ENCODE measurements at places on chromosomes 5 and 9. TPM values are rescaled to one million over a fixed set of nuclear protein-coding genes. Genes with fewer than 3 reads are reported as not detected.

The SV2C gene
- total RNA-seq = 0.96 TPM

DNA sequence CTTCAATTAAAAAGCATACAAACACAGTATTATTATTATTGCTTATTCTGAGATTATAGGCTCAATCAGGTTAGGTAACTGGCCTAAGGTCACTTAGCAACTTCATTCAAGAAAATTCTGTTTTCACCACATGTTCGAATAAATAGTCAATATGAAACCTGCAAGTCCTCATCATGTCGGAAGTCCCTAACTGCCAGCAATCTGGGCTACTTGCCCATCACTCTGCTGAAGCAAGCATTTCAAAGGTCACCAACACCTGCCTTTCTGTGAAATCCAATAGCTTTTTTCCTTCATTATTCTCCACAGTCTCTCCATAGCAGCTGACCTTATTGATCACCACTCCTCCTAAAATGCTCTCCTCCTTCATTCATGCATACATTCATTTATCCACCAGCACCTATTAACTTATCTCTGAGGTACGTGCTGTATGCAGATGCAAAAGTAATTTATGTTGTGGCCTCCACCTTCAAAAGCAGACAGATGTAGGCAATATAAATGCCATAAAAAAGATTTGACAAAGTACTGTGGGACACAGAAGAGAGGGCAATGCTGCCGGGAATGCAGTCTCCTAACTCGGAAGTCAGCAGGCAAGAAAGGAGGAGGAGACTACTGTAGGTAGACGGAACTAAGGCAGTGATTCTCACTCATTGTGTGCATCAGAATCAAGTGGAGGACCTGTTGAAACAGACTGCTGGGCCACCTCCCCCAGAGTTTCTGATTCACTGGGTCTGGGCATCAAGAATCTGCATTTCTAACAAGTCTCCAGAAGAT lies 310.9 kb downstream of the BNC2 start:
- no peak for DNase-seq
- no peak overlapping the region for H3K27ac ChIP-seq
- H3K36me3 ChIP-seq = no peaks in the 10 kb centered on the region
- no peaks in the 10 kb centered on the region for H3K27me3 ChIP-seq

DNA sequence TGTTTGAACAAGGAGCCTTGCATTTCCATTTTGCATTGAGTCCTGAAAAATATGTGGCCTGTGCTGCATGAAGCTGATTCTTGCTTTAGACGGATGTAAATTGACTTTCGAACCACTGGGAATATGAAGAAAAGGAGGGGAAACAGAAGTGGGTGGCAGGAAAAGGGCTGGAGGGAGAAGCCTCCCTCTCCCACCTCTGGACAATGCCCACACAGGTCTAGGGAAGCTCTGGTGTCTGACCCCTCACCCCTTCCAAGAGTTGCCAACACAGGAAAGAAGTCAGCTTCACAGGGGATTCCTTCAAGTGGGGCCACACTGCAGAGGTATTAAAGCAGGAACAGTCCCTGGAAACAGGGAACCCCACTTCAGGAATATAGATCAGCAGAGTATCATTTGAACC lies 52.2 kb downstream of the ZNF366 start:
- DNase-seq = no peak
- H3K36me3 ChIP-seq = no peaks in the 10 kb centered on the region
- H3K4me1 ChIP-seq = peaks cover 10% of the 10 kb centered on the region
- no peak overlapping the region for H3K4me3 ChIP-seq
- H3K27me3 ChIP-seq = no peaks in the 10 kb centered on the region

DNA sequence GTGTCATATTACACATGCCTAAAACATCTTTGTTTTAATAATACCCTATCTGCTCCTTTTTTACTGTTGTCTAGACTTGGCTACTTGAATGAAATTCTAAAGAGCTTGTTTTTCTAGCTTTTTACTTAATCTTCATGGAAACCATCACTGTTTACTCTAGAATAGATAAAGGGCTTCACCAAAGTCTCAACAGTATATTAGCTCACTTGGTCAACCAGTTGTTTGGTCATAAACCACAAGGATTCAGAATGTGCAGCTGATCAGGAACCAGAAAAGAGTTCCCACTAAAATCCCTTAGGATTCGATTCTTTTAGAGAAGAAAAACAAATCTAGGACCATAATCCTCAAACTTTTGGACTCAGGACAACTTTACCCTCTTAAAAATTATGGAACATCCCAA lies 38.0 kb downstream of the CDO1 start:
- no peak overlapping the region for H3K27ac ChIP-seq
- no peaks in the 10 kb centered on the region for H3K36me3 ChIP-seq
- no peak overlapping the region for H3K4me3 ChIP-seq
- DNase-seq = no peak
